Caco-2 (cell line): ENCODE measurements at places on chromosomes 3 and 15.

DNA sequence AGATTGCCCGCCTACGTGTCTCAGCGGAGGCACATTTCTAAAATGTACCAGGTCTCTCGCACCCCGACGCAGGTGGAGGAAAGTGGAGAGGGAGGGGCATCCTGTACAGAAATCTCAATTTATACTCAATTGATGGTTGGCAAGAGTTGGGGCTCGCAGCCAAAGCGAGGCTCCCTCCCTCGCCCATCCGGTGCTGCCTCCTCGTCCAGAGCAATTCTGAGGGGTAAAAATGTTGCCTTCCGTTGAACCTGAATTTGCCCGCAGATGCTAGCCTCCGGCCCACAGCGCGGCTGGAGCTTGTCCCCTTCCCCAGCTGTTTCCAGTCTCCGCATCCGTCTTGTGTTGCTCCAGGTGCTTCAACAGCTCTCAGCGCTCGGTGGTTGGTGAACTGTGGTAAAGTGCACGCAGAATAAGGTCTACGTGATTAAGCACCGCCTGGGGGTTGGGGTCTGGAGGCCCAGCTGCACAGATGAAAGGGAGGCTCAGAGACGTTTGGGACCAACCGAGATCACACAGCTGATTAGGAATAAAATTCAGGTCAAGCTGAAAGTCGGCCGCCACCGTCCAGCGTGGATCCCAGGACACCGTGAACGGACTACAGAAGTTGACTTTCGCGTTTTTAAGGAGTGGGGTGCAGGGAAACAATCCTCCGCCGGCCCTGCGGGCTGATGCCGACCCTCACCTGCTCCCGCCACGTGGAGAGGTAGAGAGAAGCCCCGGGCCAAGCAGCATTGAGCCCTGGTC is 846 bp upstream of the POLG start:
- no peak for DNase-seq

- no peak for DNase-seq
These were observed 2.8 kb upstream of the NRROS start for GRCh38 chr3:196636369-196637349.

GRCh38 chr15:49415638-49416037 is 7.4 kb upstream of the FGF7 start:
- DNase-seq, result no peak

DNA sequence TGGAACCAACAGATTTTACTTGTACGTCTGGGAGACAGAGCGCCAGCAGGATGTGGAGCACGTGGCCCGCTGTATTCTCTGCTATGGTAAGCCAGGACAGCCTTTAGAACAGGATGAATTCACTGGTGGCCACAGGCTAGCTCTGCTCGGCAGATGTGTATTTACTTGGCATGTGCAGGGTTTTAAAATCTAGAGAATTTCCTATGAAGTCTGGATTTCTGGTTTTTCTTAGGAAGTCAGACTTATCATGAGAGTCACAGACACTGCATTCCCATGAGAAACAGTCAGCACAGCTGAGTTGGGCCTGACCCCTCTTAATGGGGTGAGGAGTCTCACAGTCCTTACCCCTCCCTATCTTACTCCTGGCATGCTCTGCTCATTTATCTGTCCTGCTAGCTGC is 84.6 kb upstream of the COL6A5 start:
- DNase-seq, result no peak

GRCh38 chr3:88013592-88013991 is 45.2 kb downstream of the CGGBP1 start:
- no peak for DNase-seq

GRCh38 chr3:45223889-45224727 is 2.0 kb downstream of the TMEM158 start:
- no peak for DNase-seq

- no peak for DNase-seq
These were observed 16.6 kb downstream of the TRANK1 start for GRCh38 chr3:36928220-36928619.

GRCh38 chr3:126376444-126376843 is 18.3 kb upstream of the CFAP100 start:
- DNase-seq, result no peak

DNA sequence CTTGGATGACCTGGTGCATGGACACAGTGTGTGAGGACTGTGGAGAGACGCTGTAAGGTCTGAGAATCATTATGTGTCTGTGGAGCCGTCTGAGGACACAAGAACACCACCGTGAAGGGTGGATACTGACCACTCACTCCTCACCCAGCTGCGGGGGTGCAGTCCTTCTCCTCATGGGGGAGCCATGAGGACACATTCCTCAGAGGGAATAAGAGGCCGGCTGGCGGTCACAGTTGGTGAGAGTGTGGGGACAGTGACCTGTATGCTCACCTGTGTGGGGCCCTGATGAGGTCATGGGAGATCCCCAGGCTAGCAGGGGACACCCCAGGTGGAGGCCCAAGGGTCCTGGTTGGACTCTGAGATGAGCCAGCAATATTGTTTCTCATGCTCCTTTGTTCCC is 2.5 kb upstream of the TRPM1 start:
- no peak for DNase-seq

- peak; percentile 36 for DNase-seq
These were observed 210.6 kb upstream of the ZPLD1 start for GRCh38 chr3:102224171-102224570.

GRCh38 chr3:32758375-32758753 is 59.4 kb upstream of the TRIM71 start:
- no peak for DNase-seq

DNA sequence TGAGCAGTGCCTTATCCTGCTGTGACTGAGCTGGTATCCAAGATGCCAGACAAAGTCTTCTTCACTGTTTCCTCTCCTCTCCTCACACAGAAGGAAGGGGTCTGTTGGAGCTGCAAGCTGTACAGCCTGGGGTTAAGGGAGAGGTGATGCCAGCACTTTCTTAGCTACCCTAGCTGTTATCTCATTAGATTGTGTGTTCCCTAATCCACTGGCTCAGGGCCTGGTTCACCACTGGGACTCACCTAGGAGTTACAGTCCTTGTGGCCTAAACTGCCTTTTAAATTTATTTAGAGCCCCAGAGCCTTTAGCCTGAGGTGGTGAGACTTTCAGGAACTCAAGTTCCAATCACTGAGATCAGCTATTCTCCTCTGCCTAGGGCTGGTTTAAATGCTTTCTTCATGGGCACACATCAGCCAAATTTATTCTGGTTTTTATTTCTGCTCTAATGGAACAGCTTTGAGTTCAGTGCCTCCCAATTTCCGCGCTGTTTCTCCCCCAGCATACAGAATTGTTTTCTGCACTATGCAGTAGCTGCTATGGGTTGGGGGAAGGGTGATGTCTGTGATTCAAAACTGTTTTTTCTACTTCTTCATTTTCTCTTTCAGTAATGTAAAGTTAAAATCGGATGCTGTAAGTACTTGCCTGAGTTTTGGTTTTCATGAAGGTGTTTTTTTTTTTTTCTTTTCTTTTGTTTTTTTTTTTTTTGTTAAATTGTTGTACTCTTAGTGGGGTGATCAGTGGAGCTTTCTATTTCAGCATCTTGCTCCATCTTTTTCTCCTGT is 198.8 kb downstream of the DOCK3 start:
- no peak for DNase-seq

DNA sequence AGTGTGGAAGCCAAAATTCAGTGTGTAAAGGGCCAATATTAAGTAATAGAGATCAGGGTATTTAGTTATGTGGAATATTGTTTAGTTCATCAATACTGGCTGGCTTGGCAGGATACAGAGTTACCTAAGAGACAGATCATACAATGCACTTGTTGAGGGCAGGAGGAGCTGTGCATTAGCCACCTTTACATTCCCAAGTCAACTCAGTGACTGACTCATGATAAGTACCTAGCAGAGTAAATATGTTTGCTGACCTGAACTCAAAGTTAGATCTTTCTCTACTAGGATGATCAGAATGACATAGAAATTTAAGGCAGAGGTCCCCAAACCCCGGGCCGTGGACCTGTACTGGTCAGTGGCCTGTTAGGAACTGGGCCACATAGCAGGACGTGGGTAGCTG is 3.5 kb upstream of the ABHD17C start:
- no peak for DNase-seq

GRCh38 chr3:40432793-40433192 is 24.3 kb upstream of the RPL14 start:
- DNase-seq, result no peak

DNA sequence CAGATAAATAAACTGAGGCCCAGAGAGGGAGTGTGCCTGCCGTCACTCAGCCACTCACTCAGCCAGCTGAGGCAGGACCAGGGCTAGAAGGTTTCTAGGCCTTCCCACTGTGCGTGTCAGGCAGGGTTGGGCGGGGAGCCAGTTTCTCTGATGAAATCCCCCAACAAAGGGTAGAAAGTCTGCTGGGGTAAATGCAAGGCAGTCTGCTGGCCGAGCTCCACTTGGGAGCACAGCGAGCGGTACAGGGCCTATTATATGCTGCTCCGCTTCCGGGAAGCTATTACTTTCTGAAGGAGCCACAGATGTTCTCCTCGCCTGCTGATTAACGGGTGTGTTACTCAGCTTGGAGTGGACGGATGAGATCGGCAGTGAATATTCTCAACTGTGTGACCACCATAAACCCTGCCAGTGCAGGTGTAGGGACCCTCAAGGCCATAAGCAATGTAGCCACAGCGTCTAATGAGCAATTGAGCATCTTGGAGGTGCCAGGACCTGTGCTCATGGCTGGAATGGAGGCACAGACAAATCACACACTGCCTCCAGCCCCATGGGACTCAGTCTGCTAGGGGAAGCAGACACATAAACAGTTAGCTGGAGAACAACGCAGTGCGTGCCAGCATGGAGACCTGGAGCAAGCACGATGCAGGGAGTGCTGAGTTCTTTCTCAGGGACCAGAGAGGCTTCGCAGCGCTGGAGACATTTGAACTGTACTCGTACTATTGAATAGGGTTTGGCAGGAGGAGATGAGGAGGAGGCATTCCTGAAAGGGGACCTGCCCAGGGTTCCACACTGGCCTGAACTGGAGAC is 42.1 kb downstream of the CORO2B start:
- no peak for DNase-seq

- DNase-seq, result no peak
These were observed 10.4 kb upstream of the ABHD17C start for GRCh38 chr15:80684697-80685096.

GRCh38 chr3:160746976-160747375 is 9.1 kb upstream of the PPM1L start:
- DNase-seq, result no peak

- no peak for DNase-seq
These were observed 40.7 kb upstream of the LYZL4 start for GRCh38 chr3:42451116-42451515.

- no peak for DNase-seq
These were observed 288.1 kb upstream of the GPR149 start for GRCh38 chr3:154718053-154718452.

DNA sequence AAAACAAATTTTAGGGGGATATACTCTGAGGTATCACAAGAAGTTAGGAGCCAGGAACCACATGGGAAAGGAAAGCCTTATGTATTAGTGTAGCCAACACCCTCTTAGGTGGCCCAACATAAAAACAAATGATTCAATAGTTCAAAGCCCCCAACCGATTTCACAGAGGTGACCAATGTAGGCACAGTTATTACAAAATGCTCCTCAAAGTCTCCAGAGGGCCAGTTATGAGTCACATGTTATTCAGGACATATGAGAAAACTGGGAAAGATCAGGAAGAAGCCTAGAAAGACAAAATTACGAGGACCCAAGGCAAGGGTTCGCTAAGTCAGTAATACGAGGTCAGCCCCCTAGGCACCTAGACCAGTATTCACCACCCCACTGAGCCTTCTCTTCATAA is 29.9 kb upstream of the FBN1 start:
- DNase-seq, result no peak

DNA sequence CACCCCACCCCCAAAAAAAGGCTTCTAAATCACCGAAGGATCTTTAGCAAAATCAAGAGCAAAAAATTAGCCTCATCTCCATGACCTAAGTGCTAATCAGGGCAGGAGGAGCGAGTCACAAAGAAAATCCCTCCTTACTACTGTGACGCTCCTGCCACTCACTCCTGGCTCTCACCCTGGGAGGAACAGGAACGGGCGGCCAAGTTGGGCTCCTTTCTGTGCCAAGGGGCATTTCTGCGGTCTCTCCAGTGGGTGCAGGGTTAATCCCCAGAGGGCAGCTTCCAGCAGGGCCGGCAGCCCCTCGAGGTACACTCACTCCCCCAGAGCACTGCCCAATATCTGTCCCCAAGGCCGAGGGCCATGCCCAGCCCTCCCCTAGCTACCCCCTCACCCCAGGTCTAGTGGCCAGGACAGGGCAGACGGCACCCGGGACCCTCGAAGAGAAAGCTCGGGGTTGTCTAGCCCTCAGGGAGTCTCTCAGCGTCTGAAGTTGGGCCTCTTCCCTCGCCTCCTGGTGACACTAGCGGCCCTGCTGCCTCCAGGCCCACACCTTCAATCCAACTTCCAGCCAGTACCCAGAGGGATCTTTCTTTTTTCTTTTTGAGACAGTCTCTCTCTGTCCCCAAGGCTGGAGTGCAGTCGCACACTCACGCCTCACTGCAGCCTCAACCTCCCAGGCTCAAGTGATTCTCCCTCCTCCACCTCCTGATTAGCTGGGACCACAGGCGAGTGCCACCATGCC is 706 bp downstream of the CAV3 start:
- DNase-seq, result no peak

DNA sequence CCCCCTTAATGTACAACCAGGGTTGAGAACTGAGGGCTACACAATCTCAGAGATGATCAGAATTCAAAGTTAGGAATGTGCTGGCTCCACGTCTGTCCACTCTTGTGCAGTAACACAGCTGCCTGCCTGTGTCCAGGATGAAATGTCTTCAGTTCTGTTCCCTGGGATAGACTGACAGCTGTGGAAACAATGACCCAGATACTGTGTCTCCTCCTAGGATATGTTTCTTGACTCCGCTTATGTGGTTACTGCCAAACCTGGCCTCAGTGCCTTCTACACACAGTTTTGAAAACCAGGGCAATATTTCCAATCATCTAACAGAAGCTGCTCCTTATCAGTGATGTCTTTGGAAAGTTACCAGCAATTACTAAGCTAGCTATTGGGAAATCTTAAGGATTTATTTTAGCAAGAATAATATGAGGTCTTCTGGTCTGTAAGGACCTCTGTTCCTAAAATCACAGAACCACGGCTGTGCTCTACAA is 67.6 kb downstream of the NOX5 start:
- no peak for DNase-seq

DNA sequence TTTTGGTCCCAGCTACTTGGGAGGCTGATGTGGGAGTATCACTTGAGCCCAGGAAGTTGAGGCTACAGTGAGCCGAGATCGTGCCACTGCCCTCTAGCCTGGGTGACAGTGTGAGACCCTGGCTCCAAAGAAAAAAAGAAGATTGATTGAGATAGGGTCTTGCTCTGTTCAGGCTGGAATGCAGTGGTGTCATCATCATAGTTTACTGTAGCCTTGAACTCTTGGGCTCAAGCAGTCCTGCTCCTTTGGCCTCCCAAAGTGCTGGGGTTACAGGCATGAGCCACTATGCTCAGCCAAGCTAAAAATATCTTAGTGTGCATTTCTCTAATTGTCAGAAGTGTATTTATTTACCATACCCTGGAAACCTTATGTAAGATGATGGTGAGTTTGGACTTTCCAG is 43.9 kb downstream of the IGF1R start:
- DNase-seq, result no peak

GRCh38 chr3:107761391-107761790 is 238.6 kb downstream of the BBX start:
- no peak for DNase-seq
